ENCODE measurements at places on chromosomes 16 and 17.
A peak's percentile ranks its signal among the peaks of the same experiment; 100 is the strongest.

GRCh38 chr16:29676989-29677785 is 1.8 kb upstream of the QPRT start:
- H3K27me3 ChIP-seq, result no peaks in the 10 kb centered on the region
- H3K36me3 ChIP-seq, result peaks cover 5% of the 10 kb centered on the region

- no peaks in the 10 kb centered on the region for H3K27me3 ChIP-seq
- peak overlapping the region; percentile 92 for H3K27ac ChIP-seq
- DNase-seq, result no peak
- peaks cover 3% of the 10 kb centered on the region for H3K36me3 ChIP-seq
- no peak overlapping the region for H3K4me3 ChIP-seq
Observed at GRCh38 chr17:77475016-77475976, 334.5 kb downstream of the SEC14L1 start.

- no peaks in the 10 kb centered on the region for H3K27me3 ChIP-seq
- no peak overlapping the region for H3K4me3 ChIP-seq
- DNase-seq, result no peak
- H3K36me3 ChIP-seq, result no peaks in the 10 kb centered on the region
Observed at GRCh38 chr16:1089822-1090619, 6.0 kb downstream of the C1QTNF8 start.

DNA sequence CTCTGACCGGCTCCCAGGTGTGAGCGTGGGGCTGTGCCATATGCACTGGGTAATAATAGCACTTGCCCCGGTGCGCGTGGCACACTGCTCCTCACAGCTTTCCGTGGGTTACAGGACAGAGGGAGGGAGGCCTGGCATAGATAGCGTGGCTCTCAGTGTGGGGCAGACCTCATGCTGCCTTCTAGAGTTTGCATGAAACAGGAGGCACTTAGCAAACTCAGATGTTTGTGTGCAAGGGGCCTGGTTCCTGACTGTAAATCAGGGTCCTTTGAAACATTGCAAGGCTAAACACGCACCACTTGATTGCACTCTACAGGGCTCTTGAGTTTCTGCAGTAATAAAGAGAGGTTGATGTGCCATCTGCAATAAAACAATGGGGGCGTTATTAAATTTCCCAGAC is 101.7 kb downstream of the RPTOR start:
- peaks cover 3% of the 10 kb centered on the region for H3K36me3 ChIP-seq
- no peaks in the 10 kb centered on the region for H3K27me3 ChIP-seq
- peaks cover 7% of the 10 kb centered on the region for H3K4me1 ChIP-seq
- peak; percentile 44 for DNase-seq

DNA sequence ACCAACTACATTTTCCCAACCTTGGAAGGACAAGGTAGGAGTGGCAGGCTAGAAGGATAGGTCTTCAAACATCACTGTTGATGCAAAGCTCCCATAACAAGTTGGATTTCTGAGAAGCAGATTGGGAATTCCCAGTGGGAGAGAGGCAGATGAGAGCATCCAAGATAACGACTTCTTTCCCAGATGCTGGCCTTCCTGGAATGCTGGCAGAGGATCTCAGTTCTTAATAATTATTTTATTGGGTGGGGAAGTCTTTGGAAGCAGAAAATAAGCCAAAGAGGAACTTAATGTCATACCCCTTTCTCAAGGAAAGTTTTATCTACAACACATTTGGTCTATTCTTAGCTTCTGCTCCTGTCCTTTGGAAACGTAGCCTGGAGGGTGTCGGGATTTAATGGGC is 64.5 kb downstream of the MPRIP start:
- H3K36me3 ChIP-seq, result peaks cover 4% of the 10 kb centered on the region
- no peaks in the 10 kb centered on the region for H3K27me3 ChIP-seq
- H3K4me1 ChIP-seq, result no peaks in the 10 kb centered on the region

GRCh38 chr17:82775001-82775823 is 23.3 kb downstream of the TBCD start:
- H3K27me3 ChIP-seq, result no peaks in the 10 kb centered on the region
- H3K4me3 ChIP-seq, result no peak overlapping the region
- H3K27ac ChIP-seq, result no peak overlapping the region
- DNase-seq, result peak; percentile 96
- peaks cover 48% of the 10 kb centered on the region for H3K36me3 ChIP-seq

- no peaks in the 10 kb centered on the region for H3K4me1 ChIP-seq
- DNase-seq, result no peak
- H3K4me3 ChIP-seq, result no peak overlapping the region
- H3K27me3 ChIP-seq, result peaks cover 35% of the 10 kb centered on the region
- no peaks in the 10 kb centered on the region for H3K36me3 ChIP-seq
Observed at GRCh38 chr17:82338858-82339633, 5.5 kb upstream of the SECTM1 start.

GRCh38 chr16:47037396-47037745 is 63.9 kb upstream of the DNAJA2 start:
- no peak overlapping the region for H3K27ac ChIP-seq
- H3K27me3 ChIP-seq, result peaks cover 5% of the 10 kb centered on the region
- no peaks in the 10 kb centered on the region for H3K4me1 ChIP-seq

- H3K36me3 ChIP-seq, result no peaks in the 10 kb centered on the region
- H3K4me1 ChIP-seq, result no peaks in the 10 kb centered on the region
- no peaks in the 10 kb centered on the region for H3K27me3 ChIP-seq
- no peak for DNase-seq
Observed at GRCh38 chr17:76191896-76192295, 48.4 kb downstream of the RNF157 start.

DNA sequence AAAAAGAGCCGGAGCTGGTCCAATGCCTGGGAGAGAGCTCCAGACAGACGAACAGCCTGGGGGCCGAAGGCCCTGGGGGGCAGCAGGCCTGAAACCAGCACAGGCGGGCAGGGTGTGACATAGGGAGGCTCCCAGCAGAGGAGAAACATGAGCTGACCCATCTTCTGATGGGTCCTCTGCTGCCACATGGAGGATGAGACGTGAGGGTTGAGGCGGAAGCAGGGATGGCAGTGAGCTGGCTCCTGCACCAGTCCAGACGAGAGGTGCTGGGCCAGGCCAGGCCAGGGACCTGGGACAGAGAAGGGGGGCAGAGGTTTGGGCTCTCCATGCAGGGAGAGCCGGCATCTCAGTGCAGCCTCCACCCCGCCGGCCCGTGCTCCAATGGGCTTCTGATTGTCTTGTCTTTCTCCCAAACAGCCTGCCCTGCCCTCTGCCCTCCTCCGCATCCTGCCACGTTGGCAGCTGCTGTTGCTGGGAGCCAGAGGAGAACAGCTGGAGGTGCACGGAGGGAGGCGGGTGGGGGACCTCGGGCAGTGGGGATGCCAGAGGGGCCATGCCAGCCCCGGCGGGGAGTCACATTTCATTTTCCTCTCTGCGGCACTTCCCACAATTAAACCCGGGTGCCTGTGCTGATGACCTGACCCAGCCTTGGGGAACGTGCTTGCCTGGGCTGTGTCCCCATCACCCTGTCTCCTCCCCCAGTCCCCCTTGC is 139.1 kb upstream of the GSE1 start:
- H3K4me1 ChIP-seq, result peaks cover 9% of the 10 kb centered on the region
- H3K27me3 ChIP-seq, result no peaks in the 10 kb centered on the region
- H3K4me3 ChIP-seq, result no peak overlapping the region
- peak; percentile 70 for DNase-seq
- H3K36me3 ChIP-seq, result no peaks in the 10 kb centered on the region
- H3K27ac ChIP-seq, result peak overlapping the region; percentile 49

GRCh38 chr17:36111068-36111490 is 7.5 kb downstream of the CCL4 start:
- H3K36me3 ChIP-seq, result no peaks in the 10 kb centered on the region
- DNase-seq, result peak; percentile 17
- no peak overlapping the region for H3K27ac ChIP-seq
- H3K4me3 ChIP-seq, result no peak overlapping the region

GRCh38 chr17:64130559-64131001 is 636 bp upstream of the ERN1 start:
- no peak overlapping the region for H3K27ac ChIP-seq
- H3K36me3 ChIP-seq, result no peaks in the 10 kb centered on the region
- DNase-seq, result no peak
- H3K4me1 ChIP-seq, result peaks cover 5% of the 10 kb centered on the region
- H3K27me3 ChIP-seq, result peaks cover 23% of the 10 kb centered on the region

- H3K36me3 ChIP-seq, result no peaks in the 10 kb centered on the region
- H3K27ac ChIP-seq, result no peak overlapping the region
- peaks cover 4% of the 10 kb centered on the region for H3K4me1 ChIP-seq
- DNase-seq, result peak; percentile 72
- no peak overlapping the region for H3K4me3 ChIP-seq
Observed at GRCh38 chr16:54244061-54244886, 42.3 kb downstream of the IRX3 start.

DNA sequence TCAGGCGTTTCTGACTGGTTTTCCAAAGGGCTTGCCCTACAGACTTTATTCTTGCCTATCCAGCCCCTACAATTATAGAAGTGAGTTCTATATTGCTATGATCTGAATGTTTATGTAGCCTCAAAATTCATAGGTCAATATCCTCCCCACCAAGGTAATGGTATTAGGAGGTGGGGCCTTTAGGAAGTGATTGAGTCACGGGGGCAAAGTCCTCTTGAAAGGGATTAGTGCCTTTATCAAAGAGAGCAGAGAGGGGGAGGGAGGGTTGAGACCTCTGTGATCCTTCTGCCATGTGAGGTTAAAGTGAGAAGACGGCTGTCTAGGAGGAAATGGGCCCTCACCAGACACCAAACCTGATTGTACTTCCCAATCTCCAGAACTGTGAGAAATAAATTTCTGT is 931 bp upstream of the CPHXL start:
- no peaks in the 10 kb centered on the region for H3K36me3 ChIP-seq
- no peaks in the 10 kb centered on the region for H3K4me1 ChIP-seq
- no peaks in the 10 kb centered on the region for H3K27me3 ChIP-seq
- H3K4me3 ChIP-seq, result no peak overlapping the region
- no peak for DNase-seq

DNA sequence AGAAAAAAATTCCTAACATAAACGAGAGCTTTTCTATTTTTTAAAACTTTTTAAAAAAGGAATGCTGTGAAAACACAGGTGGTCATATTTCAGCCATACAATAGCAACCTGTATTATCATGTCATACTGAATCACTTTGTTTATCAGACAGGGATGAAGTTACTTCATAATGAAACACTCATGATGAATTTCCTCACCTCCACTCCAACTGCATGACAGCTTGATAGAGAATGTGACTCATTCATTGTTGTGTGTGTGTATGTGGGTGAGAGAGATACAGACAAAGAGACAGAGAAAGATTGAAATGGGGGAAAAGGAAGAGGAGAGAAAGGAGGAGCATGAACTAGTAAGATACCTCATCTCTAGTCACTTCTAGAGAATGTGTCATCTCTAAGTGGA is 109.0 kb downstream of the SYCE1L start:
- peaks cover 8% of the 10 kb centered on the region for H3K36me3 ChIP-seq
- no peaks in the 10 kb centered on the region for H3K27me3 ChIP-seq
- no peak overlapping the region for H3K4me3 ChIP-seq
- no peaks in the 10 kb centered on the region for H3K4me1 ChIP-seq

GRCh38 chr17:17400070-17400469 is 76.7 kb upstream of the MED9 start:
- H3K4me3 ChIP-seq, result no peak overlapping the region
- no peak for DNase-seq
- H3K27ac ChIP-seq, result no peak overlapping the region
- H3K36me3 ChIP-seq, result no peaks in the 10 kb centered on the region
- no peaks in the 10 kb centered on the region for H3K27me3 ChIP-seq
